ENCODE measurements at places on chromosomes 2 and 18.

DNA sequence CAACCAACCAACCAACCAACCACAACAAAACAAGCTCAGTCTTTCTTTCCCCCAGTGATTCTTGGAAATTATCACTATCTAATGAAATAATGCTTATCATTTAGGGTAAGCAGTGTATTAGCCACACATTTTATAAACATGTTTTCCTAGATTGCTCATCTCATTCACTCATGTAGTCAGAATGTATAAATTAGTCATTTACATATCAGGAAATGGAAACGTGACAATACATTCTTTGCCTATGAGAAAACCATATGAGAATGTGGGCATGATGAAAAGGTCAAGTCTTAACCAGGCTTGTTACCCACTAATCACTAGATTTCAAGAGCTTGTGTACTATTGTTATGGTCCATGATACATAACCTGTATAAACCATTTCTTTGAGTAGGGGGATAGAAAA, 1583.4 kb upstream of the PIK3C3 start:
- no peak for DNase-seq

- DNase-seq = no peak
Observed at GRCh38 chr18:12336887-12337286, 28.8 kb downstream of the TUBB6 start.

- DNase-seq = no peak
Observed at GRCh38 chr2:203104273-203104672, 89.6 kb downstream of the NBEAL1 start.

DNA sequence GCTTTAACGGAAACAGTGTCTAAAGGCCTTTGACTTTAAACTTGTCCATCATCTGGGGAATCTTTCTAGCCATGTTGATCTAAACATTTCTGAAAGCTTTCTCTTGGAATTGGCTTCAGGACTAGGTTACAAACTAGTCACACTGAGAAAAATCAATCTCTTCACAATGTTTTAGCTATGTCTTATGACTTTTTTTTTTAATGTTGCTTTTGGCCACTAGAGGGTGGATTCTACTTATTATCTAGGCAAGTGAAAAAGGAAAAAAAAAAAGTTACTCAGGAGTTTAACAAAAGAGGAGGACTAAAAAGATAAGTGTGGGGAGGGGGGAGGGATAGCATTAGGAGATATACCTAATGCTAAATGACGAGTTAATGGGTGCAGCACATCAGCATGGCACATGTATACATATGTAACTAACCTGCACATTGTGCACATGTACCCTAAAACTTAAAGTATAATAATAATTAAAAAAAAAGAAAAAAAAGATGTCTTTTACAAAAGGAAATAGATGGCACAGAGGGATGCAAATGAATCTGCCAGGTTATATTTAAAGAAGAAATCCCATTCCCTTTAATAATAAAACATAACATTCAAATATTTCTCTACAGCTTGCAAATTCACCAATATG, 160.4 kb upstream of the PID1 start:
- DNase-seq = no peak

GRCh38 chr2:696463-696862, 19.3 kb upstream of the TMEM18 start:
- no peak for DNase-seq

GRCh38 chr2:18991177-18992168, 366.9 kb downstream of the OSR1 start:
- no peak for DNase-seq

- DNase-seq = peak; percentile 28
Observed at GRCh38 chr2:61887717-61888266, 664 bp downstream of the CCT4 start.

GRCh38 chr18:9669016-9669415, 39.1 kb upstream of the RAB31 start:
- DNase-seq = no peak

DNA sequence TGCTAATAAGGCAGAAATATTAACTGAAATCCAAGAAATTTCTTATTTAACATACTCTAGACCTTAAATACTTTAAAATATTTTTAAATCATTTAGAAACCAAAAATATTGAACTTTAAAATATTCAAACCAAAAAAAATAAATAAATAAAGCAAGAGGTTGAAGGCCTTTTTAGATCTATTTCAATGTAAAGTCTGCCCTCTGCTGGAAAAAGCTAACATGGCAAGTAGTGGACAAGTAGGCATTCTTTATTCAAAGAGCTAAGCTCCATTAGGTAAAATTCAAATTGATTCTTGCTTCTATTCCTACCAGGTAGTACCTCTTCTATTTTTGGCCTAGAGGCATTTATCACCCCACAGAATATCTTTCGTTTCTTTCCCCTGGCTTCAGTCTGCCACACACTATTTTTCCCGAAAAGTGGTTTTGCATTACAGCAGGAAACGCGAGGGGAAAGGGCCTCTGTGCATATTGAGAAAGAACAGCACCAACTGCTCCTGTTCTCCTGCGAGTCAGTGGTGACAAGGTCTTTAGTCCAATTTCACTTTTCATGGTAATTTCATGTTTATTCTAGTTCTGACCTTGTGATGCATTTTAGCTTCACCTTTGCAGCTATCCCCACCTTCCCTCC, 20.4 kb downstream of the IFIH1 start:
- DNase-seq = peak; percentile 77

DNA sequence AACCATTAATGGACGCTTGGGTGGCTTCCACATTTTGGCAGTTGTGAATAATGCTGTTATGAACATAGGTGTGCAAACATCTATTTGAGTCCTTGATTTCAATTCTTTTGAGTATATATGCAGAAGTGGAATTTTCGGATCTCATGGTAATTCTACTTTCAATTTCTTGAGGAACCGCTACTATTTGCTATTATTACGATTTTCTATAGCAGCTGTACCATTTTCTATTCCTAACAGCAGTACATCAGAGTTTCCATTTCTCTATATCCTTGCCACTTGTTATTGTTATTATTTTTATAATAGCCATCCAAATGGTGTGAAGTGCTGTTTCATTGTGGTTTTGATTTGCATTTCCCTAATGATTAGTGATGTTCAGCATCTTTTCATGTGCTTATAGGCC, 69.5 kb downstream of the KIF5C start:
- DNase-seq = no peak

GRCh38 chr2:8090748-8091700, 590.8 kb upstream of the ID2 start:
- peak; percentile 67 for DNase-seq

- DNase-seq = no peak
Observed at GRCh38 chr2:240223631-240224030, 83.2 kb upstream of the OTOS start.

DNA sequence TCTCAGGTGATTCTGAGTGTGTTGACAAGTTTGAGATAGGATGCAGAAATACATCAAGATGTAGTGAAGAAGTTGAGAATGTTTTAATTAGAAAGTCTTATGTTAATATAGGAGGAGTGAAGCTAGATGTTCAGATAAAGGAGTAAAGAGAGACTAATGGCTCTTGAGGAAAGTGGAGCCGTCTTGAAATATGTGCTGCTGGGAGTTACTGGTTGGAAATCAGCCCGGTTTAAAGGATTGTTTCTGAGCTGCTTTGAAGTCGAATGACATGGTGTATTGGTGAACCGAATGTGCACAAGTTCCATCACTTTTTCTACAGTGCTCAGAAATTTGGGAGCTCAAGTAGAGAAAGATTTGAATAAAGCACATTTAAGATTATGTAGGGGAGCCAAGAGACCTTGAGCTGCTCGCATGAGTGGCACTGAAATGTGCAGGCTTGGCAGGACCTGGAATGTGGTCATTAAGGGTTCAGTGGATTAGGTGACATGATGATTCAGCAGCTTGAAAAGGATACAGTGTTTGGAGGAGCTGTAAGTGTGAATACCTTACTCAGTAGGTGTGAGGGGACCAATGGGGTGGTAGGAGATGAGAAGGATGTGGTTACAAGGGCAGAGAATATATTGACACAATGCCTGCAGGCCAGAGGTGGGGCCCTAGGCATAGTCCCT, 68.6 kb downstream of the CAB39 start:
- DNase-seq = peak; percentile 82

DNA sequence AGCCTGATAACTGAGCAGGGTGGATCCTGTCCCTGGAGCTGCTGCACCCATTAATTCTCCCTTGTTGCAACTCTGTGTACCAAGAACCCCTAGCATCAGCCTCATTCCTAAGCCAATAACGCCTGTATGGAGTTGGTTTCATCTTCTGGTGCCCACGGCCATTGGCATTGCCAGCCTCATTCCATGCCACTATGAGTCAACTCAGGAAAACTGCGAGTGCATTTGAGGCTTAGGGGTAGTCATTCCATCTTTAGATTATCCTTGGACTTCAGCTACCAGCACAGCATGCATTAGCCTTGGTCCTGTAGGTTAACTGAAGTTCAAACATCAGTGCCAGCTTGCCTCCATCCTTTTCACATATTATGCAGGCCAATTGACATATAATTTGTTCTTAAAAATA, 1.4 kb upstream of the TRIM54 start:
- DNase-seq = no peak

GRCh38 chr2:128568106-128568505, 249.4 kb upstream of the HS6ST1 start:
- no peak for DNase-seq

- no peak for DNase-seq
Observed at GRCh38 chr2:84874381-84875212, 6.3 kb downstream of the TRABD2A start.
